Stimulated activated CD4-positive, alpha-beta T cell treated with anti-CD3 and anti-CD28 coated beads, Interleukin-1b, Interleukin-23, amount 100 ng/mL, for 4 hours (primary cell): ENCODE measurements at places on chromosomes 2 and 18.

GRCh38 chr2:150860301-150860700, 372.8 kb upstream of the RND3 start:
- DNase-seq: no peak

- no peak for DNase-seq
These were observed 150.6 kb downstream of the AGPS start for GRCh38 chr2:177543007-177543760.

DNA sequence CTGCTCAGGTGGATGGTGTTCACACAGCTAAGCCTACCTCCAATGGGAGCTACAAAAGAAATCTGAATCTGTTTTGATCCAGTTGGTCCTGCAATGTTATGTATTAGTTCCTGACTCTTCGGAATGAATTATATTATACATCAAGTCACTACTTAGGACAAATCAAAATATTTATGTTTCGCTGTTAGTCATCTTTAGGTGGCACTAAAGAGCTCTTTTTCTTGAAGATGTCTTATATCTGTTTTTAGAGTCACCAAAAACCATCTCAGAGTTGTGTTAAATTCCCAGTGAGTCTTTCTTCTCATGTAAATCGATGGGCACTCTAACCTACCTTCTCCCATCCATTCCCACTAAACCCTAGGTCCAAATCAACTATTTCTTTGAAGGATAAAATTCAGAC, 2.2 kb downstream of the DNER start:
- DNase-seq: no peak

GRCh38 chr18:62605685-62606084, 82.9 kb downstream of the ZCCHC2 start:
- DNase-seq: no peak

- DNase-seq: no peak
These were observed 16.8 kb downstream of the AQP12A start for GRCh38 chr2:240708457-240708856.

- no peak for DNase-seq
These were observed 6.0 kb downstream of the LHCGR start for GRCh38 chr2:48749291-48750127.

DNA sequence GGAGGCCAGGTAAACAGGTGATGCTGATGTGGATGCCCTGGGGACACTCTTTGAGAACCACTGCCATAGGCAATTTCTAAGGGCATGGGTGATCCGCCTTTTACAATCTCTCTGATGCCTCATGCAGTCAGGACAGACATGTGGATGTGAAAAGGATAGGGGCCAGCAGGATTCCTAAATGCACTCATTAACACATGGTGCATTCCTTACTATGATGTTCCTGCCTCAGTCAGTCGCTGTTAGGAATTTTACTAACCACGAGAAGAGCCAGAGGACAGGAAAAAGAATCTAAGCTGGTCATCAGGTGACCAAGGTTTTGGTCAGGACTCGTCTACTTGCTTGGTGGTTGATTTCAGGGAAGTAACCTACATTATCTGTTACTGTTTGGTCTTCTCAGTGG, 191.0 kb downstream of the ARL4C start:
- no peak for DNase-seq

- DNase-seq: no peak
These were observed 24.4 kb downstream of the LBH start for GRCh38 chr2:30255466-30256408.

GRCh38 chr2:240965905-240966456, 32.4 kb upstream of the SNED1 start:
- no peak for DNase-seq

DNA sequence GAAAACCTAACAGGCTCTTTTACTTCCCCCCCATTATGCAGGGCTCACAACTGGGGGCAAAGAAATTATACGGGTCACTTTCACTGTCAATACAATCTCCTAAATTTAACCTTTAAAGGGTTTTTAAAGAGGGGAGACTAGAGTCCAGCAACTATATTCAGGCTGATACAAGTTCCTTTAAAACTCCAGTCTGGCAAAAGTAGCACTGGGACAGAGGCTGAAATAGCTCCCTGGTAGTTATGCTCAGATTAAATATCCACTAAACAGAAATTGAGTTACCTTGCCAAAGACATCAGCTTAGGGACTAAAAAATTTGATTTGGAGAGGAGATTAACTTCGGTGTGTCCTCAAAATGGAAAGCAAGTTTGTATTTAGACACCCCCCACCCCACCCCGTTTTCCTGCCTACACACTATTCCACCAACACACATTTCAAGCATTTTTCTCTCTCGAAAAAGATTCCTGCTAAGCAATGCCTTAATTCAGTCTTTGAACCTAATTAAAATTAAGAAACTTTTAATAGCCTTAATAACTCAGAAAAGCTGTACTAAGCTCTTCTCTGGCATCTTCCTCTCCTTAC, 127.2 kb downstream of the OSBPL1A start:
- DNase-seq: no peak

- DNase-seq: no peak
These were observed 1565.1 kb downstream of the LRP1B start for GRCh38 chr2:140565756-140566155.

DNA sequence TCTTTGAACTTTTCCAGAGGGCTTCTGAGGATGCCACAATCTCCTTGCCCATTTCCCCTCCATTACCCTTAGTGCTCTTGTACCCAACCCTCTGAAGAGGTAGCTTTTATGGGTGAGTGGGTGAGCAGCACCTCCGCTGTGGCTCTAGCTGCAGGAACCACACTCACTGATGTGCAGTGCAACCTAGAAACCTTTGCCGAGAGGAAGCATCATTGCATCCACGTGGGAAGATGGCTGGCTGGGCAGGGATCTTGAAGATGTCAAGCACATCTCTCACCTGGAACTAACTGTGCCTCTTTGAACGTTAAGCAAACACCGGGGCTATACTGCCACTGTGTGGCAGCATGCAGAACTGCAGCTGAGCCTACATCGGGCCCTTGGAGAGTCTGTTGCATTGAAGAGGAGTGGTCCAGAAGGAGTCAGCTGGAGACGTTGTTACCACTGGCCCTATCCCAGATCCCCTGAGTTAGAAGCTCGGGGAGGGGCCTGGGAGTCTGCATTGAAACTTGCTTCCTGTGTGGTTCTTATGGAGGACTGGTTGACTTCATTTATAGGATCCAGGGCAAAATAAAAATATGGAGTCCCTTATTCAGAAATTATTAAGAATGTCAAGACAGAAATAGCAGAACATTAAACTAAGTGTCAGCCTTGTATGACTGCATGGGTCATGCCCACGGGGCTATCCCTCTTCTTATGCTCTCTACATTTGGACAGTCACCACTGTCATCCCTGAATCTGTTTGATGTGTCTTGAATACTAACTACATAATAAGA, 28.7 kb downstream of the IGFBP5 start:
- DNase-seq: peak; percentile 47

GRCh38 chr2:60530660-60531281, 22.7 kb downstream of the BCL11A start:
- no peak for DNase-seq

GRCh38 chr2:96870626-96871255, 861 bp upstream of the SEMA4C start:
- DNase-seq: peak; percentile 44

GRCh38 chr18:24500766-24501165, 40.3 kb downstream of the HRH4 start:
- no peak for DNase-seq

DNA sequence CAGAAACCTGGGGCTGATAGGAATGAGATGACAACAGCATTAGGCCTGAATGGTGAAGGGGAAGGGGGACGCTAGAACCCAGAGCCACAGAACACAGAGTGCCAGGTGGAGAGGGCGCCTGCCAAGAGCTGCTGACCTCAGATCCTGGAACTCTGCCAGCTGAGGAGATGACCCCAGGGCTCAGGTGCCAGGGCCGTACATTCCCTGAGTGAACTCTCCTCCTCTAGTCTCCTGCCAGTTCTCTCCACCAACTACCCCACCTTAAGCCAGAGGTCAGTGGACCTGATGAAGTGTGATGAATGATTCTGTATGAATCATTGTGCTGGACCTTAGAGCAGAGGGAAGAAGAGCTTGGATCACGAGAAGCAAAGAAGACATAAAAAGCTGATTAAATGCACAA, 1582.2 kb upstream of the ACVR2A start:
- DNase-seq: no peak

GRCh38 chr2:79355569-79355968, 157.3 kb upstream of the CTNNA2 start:
- DNase-seq: no peak

DNA sequence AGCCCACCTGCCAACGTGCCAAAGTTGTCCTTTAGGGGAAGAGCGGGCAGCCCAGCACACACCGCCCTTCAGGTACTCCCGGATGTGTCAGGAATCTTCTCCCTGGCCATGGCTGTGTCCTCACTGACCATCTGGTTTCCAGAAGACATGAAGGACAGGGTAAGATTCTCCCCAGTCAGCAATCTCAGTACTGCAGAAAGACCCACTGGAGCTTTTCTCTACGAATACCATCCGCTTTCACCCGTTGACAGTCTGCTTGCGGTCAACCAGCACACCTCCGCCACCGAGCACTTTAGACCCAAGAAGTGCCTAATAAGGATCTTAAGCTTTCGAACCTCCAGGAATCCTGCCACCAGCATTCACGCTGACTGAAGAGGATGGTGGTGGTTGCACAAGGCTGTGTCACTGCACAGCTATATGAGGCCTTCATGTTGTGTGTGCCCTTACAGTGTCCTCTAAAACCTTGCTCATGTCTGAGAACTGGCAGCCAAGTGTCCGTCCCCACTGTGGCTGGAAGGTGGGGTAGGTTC, 42.7 kb upstream of the ITM2C start:
- DNase-seq: no peak

- no peak for DNase-seq
These were observed 87.0 kb downstream of the HDAC4 start for GRCh38 chr2:239313776-239314175.

DNA sequence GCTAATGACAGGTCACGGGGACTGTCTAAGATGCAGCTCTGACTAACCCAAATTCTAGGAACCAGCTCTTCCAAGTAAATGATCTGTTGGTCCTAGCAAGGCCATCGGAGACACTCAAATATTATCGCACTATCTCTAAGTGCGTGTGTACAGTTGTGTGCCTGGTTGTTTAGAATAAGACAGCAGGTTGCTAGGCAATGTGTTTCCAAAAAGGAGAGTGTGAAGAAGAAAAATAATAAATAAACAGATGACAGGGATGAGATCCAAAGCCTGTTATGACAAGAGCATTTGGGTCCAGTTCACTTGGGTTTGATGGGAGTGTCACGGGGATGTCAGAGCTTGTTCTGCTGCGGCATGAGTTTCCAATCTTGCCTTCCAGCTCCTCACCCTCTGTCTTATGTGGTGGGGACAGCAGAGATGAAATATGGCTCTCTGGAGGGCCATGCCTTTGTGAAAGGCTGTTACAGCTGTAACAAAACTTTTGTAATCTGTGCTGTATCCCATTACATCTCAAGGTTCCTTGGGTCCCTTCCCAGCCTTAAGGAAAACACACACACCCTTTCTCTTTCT, 127.5 kb upstream of the TNP1 start:
- no peak for DNase-seq

DNA sequence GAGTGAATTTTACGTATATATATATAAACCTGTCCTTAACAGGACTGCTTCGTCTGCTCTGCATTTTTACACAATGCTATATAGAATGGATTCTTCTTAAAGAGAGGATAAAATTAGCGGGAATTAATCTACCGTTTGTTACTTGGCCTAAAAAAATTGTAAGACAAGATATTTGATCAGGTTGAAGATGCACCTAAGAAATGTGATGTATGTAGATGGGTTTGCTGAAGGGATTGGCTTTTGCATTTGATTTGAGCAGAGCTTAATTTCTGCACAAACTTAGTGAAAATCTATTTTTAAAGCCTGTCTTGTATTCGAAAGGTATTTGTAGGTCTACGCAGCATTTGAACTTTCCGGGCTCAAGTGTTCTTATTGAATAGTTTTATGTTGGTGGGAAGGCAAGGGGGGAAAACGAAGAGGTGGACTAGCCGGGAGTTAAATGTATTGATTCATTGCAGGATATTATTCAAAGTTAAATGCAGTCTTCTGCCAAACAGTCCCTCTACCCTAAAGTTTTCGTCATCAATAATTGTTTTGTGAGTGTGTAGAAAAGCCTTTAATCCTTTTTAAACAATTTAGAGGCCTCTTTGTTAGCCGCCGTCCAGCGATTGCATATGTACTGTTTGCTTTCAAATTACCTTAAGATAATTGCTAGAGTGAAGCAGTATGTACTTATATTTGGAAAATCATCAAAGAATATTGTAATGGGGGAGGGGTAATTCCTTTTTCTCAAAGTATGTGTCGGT, 1.2 kb downstream of the PPP1CB start:
- no peak for DNase-seq

- DNase-seq: no peak
These were observed 80.1 kb downstream of the MYCN start for GRCh38 chr2:16020389-16021008.

GRCh38 chr2:222900354-222900753, 39.5 kb downstream of the ACSL3 start:
- DNase-seq: no peak

DNA sequence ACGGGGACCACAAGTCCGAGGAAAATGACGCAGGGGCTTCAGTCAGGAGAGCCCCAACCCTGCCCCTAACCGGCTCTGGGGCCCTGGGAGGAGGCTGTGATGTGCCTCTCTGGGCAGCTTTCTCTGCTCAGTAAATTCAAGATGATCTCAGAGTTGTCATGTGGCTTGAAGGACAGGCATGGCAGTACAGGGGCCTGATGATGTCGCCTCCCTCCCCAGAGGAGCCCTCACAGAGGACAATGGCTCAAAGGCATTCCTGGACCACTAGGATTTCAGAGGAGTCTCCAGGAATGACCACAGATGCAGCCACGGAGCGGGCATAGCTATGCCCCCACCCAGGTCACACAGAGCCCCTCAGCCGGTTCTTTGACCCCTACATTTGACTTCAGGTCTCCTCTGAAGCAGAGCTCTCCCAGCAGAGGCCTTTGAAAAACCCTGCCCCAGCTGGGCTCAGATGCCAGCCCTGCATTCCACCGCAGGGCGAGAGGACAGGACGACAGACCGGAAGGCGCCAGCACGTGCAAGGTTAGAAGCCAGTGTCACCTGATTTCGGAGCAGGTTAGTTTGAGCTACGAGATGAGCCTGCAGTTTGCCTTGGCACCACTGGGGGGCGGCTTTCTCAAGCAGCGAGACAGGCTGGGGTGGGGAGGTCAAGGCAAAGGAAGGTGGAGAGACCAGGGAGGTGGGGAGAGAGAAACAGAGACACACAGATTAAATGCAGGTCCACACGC, 39.2 kb downstream of the BIN1 start:
- peak; percentile 62 for DNase-seq

DNA sequence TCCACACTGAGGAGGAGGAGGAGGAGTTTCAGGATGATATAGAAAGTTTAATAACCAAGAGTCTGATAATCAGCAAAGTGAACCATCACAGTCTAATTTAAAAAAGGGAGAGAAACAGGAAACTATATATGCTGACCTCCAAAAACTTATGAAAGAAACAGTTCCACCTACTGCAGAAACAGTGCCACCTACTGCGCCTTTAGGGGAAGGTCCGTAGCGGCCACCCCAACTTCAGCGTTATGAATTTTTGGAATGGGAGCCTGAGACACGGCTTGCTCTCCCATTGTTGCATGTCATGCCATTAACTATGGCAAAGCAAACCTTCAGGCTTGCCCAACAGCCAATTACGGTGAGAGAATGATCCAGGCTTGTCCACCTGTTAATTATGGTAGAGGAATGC, 1719.2 kb upstream of the LRRTM1 start:
- DNase-seq: no peak

GRCh38 chr2:102839668-102840388, 78.0 kb downstream of the TMEM182 start:
- DNase-seq: no peak
